ENCODE measurements at places on chromosomes 12 and 14.

GRCh38 chr12:10557329-10557728 lies 51.6 kb downstream of the EIF2S3B start:
- no peak for DNase-seq
- H3K27ac ChIP-seq = no peak overlapping the region
- H3K36me3 ChIP-seq = no peaks in the 10 kb centered on the region
- no peak overlapping the region for H3K4me3 ChIP-seq
- H3K27me3 ChIP-seq = no peaks in the 10 kb centered on the region

GRCh38 chr12:87001102-87001501 lies 744.9 kb upstream of the MGAT4C start:
- no peak overlapping the region for H3K4me3 ChIP-seq
- no peaks in the 10 kb centered on the region for H3K36me3 ChIP-seq
- no peaks in the 10 kb centered on the region for H3K27me3 ChIP-seq
- H3K4me1 ChIP-seq = no peaks in the 10 kb centered on the region
- DNase-seq = no peak

DNA sequence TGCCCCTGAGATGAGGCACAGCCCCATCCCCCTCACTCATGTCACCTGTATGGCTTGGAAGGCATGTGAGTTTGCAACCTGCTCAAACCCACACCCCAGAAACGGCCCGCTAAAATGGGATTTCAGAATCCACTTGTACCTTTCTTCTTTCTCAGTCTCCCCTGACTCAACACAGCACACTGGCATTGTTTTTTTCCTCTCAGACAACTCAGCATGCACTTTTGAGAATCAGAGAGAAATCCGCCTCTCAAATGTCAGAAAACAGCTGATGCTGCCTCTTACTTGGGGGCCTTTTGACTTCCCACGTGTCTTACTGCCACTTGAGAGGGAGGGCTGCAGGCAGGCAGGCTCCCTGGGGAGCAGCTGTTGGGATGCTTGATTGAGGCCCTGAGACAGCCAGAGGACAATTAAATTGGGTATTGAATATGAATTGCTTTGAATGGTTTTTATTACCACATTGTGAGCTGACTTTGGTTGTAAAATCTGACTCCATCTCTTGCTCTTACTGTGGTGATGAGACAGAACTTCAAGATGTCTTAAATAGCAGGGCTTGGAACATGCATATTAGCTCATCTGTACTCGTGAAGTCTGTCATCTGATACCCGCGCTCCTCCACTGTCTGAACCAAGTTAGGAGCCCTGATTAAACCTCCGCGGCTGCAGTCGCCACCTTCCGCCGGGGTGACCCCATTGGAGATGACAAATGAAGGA lies 96.6 kb downstream of the APAF1 start:
- H3K27ac ChIP-seq = no peak overlapping the region
- no peaks in the 10 kb centered on the region for H3K36me3 ChIP-seq
- H3K4me3 ChIP-seq = no peak overlapping the region
- H3K27me3 ChIP-seq = peaks cover 7% of the 10 kb centered on the region
- no peak for DNase-seq
- peaks cover 7% of the 10 kb centered on the region for H3K4me1 ChIP-seq

GRCh38 chr12:130433411-130433810 lies 95.7 kb downstream of the PIWIL1 start:
- no peaks in the 10 kb centered on the region for H3K4me1 ChIP-seq
- H3K4me3 ChIP-seq = no peak overlapping the region
- H3K36me3 ChIP-seq = no peaks in the 10 kb centered on the region
- DNase-seq = no peak
- H3K27ac ChIP-seq = no peak overlapping the region

- H3K4me3 ChIP-seq = no peak overlapping the region
- no peak overlapping the region for H3K27ac ChIP-seq
- no peak for DNase-seq
- no peaks in the 10 kb centered on the region for H3K36me3 ChIP-seq
Observed at GRCh38 chr14:94805680-94806288, 35.9 kb upstream of the GSC start.

DNA sequence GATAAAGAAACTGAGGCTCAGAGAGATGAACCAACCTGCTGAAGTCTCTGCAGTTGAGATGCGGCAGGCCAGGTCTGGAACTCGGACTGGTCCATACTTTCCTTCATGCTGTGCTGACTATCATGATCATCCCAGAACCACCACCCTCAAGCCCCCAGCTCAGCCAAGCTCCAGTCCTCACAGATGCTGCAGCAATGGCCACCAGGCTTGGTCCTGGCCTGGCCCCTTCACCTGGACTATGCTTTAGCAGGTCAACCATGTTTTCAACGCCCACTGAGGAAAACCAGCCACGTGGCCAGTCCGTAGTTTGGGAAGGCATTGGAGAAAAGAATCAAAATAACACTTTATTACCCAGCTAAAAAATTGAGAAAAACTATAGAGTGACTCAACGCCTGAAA lies 1.4 kb downstream of the GPR68 start:
- DNase-seq = no peak
- no peaks in the 10 kb centered on the region for H3K36me3 ChIP-seq
- no peak overlapping the region for H3K27ac ChIP-seq
- H3K4me3 ChIP-seq = no peak overlapping the region
- H3K27me3 ChIP-seq = no peaks in the 10 kb centered on the region

- H3K27ac ChIP-seq = no peak overlapping the region
- H3K36me3 ChIP-seq = no peaks in the 10 kb centered on the region
- no peaks in the 10 kb centered on the region for H3K27me3 ChIP-seq
- no peak for DNase-seq
Observed at GRCh38 chr12:89833337-89834252, 125.0 kb upstream of the ATP2B1 start.

- H3K36me3 ChIP-seq = no peaks in the 10 kb centered on the region
- H3K4me3 ChIP-seq = no peak overlapping the region
- DNase-seq = no peak
- H3K4me1 ChIP-seq = no peaks in the 10 kb centered on the region
- H3K27me3 ChIP-seq = peaks cover 21% of the 10 kb centered on the region
Observed at GRCh38 chr12:4044736-4045730, 171.8 kb upstream of the PARP11 start.

GRCh38 chr12:107662484-107662883 lies 23.1 kb upstream of the PWP1 start:
- H3K27ac ChIP-seq = no peak overlapping the region
- H3K4me1 ChIP-seq = no peaks in the 10 kb centered on the region
- peaks cover 40% of the 10 kb centered on the region for H3K27me3 ChIP-seq
- no peak for DNase-seq

- no peaks in the 10 kb centered on the region for H3K27me3 ChIP-seq
- no peak overlapping the region for H3K4me3 ChIP-seq
- H3K36me3 ChIP-seq = no peaks in the 10 kb centered on the region
- no peak for DNase-seq
Observed at GRCh38 chr14:68273413-68273812, 453.8 kb downstream of the RAD51B start.

GRCh38 chr12:113724794-113725556 lies 241.2 kb downstream of the RBM19 start:
- no peak overlapping the region for H3K4me3 ChIP-seq
- H3K27me3 ChIP-seq = peaks cover 13% of the 10 kb centered on the region
- no peaks in the 10 kb centered on the region for H3K36me3 ChIP-seq
- H3K4me1 ChIP-seq = peaks cover 10% of the 10 kb centered on the region

DNA sequence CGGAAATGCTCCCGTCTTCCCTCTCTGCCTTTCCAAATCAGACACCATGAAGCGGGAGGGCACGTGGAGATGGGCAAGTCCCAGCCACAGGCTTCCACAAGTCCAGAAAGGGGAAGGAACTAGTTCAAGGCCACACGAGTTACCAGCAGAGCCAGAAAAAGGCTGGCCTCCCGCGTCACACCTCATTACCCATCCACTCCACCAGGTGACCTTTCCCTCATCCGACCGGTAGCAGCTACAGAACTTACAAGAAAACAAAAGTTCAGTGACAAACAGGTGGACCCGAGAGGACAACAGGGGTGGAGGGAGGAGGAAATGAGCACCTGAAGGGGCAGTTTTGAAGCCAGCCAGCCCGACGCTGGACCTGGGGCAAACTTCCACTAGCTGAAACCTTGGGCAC lies 46.9 kb downstream of the CHGA start:
- no peaks in the 10 kb centered on the region for H3K27me3 ChIP-seq
- H3K27ac ChIP-seq = no peak overlapping the region
- no peaks in the 10 kb centered on the region for H3K36me3 ChIP-seq
- H3K4me3 ChIP-seq = no peak overlapping the region
- no peak for DNase-seq

DNA sequence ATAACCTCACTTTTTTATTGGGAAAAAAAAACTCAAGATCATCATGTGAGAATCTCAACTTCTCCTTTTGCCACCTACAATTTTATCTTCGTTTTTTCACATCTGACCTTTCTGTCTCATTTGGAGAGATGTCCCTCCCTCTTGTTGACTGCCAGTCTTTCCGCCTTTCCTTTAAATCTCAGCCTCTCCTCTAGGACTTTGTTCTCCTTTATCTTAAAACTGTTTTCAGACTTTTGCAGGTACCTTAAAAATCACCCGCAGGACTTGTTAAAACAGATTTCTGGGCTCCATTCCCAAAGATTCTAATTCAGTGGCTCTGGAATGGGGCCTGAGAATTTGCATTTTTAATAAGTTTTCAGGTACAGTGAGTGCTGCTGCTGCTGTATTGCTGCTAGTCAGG lies 223.2 kb downstream of the NTF3 start:
- no peaks in the 10 kb centered on the region for H3K27me3 ChIP-seq
- no peak overlapping the region for H3K4me3 ChIP-seq
- H3K36me3 ChIP-seq = no peaks in the 10 kb centered on the region
- no peak overlapping the region for H3K27ac ChIP-seq
- no peak for DNase-seq

- no peaks in the 10 kb centered on the region for H3K36me3 ChIP-seq
- no peak overlapping the region for H3K27ac ChIP-seq
- no peak for DNase-seq
- H3K4me1 ChIP-seq = no peaks in the 10 kb centered on the region
- no peaks in the 10 kb centered on the region for H3K27me3 ChIP-seq
Observed at GRCh38 chr14:22418631-22419030, 170.4 kb downstream of the DAD1 start.

- H3K27me3 ChIP-seq = no peaks in the 10 kb centered on the region
- no peak overlapping the region for H3K27ac ChIP-seq
- peaks cover 4% of the 10 kb centered on the region for H3K4me1 ChIP-seq
- H3K4me3 ChIP-seq = no peak overlapping the region
- no peak for DNase-seq
Observed at GRCh38 chr12:46439793-46440511, 67.4 kb upstream of the SLC38A2 start.

- H3K4me1 ChIP-seq = no peaks in the 10 kb centered on the region
- no peaks in the 10 kb centered on the region for H3K27me3 ChIP-seq
- no peak overlapping the region for H3K27ac ChIP-seq
- DNase-seq = no peak
Observed at GRCh38 chr12:40733871-40734270, 41.6 kb downstream of the CNTN1 start.

- peak within 1 kb of the TSS; percentile 58 for H3K4me3 ChIP-seq
- no peak within 1 kb of the TSS for H3K27ac ChIP-seq
- DNase-seq = peak; percentile 77
Observed at GRCh38 chr14:50830932-50831725, at the start of gene NIN. Gene NIN, minus strand, starts transcription at chr14:50831162. Its CDS starts 9,106 bp downstream, at chr14:50822056.

- no peaks in the 10 kb centered on the region for H3K36me3 ChIP-seq
- no peak overlapping the region for H3K27ac ChIP-seq
- no peaks in the 10 kb centered on the region for H3K4me1 ChIP-seq
Observed at GRCh38 chr14:51501746-51502145, 150.0 kb upstream of the FRMD6 start.

DNA sequence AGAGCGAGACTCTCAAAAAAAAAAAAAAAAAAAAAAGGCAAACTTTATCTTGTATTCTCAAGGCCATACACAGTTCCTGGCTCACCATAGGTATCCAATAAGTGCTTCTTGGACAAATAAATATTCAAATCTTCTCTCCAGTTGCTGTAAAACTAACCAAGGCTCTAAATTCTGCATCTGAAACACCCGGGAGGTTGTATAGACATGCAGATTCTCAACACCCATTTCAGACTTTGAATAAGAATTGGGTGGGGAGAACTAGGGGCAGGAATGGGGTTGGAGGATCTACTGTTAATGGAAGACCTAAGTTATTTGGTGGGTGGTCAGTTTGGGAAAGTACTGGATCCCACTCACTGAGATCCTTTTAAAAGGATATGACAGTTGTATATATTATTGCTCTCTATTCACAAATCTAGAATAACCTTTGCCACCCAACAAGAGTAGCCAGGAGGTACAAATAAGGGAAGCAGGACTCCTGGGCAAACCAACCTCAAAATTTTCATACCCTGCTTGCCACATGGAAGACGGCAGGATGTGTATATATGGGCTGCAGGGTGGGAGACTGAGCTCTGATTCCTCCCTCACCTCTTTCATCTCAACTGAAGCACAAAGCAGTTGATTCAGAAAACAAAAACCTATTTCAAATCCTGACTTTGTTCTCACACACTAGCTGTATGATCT lies 879 bp downstream of the GDF3 start:
- no peak overlapping the region for H3K27ac ChIP-seq
- no peaks in the 10 kb centered on the region for H3K36me3 ChIP-seq
- H3K4me1 ChIP-seq = no peaks in the 10 kb centered on the region
- no peak for DNase-seq
- no peak overlapping the region for H3K4me3 ChIP-seq

- H3K4me1 ChIP-seq = no peaks in the 10 kb centered on the region
- no peak overlapping the region for H3K4me3 ChIP-seq
- no peaks in the 10 kb centered on the region for H3K27me3 ChIP-seq
- H3K36me3 ChIP-seq = no peaks in the 10 kb centered on the region
- DNase-seq = no peak
- H3K27ac ChIP-seq = no peak overlapping the region
Observed at GRCh38 chr14:54665946-54666345, 99.0 kb downstream of the SAMD4A start.

DNA sequence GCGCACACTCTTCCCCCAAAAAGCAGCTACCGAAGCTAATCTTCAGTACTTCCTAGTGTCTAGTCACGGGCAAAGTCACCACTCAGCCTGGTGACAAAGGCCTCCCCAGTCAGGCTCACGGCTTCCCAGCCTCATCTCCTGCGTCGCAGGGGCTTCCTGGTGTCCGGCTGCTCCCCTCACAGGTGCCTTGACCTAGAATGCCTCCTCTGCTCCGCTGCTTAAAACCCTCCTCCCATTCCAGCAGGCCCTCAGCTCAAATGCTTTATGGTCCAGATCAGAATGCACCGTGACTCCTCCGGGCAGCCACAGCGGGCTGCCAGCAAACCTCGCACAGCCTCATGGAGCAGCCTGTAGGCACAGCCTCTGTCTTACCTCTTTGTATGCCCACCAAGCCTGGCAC lies 53.1 kb downstream of the PRIMA1 start:
- no peaks in the 10 kb centered on the region for H3K36me3 ChIP-seq
- no peak overlapping the region for H3K27ac ChIP-seq
- peaks cover 5% of the 10 kb centered on the region for H3K27me3 ChIP-seq
- H3K4me1 ChIP-seq = no peaks in the 10 kb centered on the region
- H3K4me3 ChIP-seq = no peak overlapping the region
- DNase-seq = no peak

DNA sequence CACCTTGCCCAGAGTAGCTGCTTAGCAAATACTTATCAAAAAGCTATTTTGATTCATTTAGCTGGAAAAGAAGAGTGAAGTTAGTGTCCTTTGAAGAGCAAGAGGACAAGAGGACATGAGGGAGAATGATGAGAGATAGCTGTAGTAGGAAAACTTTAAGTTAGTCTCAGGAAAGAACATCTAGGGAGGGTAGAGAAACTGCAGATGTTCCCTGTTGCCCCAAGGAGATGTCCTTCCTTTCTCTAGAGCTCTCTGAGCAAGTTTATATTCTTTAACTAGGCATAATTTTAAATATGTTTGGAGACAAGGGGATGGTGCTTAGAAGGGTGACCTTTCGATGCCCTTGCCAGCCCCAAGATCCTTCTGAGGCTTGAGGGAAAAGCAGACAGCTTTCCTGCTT lies 529.1 kb upstream of the TBX3 start:
- H3K27me3 ChIP-seq = peaks cover 11% of the 10 kb centered on the region
- H3K4me1 ChIP-seq = no peaks in the 10 kb centered on the region
- no peak overlapping the region for H3K27ac ChIP-seq
- no peak overlapping the region for H3K4me3 ChIP-seq
- H3K36me3 ChIP-seq = no peaks in the 10 kb centered on the region

All from K562 (cell line).